Fibroblast of skin of left quadriceps (primary cell): ENCODE measurements at places on chromosomes 12 and 14.
A peak's percentile ranks its signal among the peaks of the same experiment; 100 is the strongest.

DNA sequence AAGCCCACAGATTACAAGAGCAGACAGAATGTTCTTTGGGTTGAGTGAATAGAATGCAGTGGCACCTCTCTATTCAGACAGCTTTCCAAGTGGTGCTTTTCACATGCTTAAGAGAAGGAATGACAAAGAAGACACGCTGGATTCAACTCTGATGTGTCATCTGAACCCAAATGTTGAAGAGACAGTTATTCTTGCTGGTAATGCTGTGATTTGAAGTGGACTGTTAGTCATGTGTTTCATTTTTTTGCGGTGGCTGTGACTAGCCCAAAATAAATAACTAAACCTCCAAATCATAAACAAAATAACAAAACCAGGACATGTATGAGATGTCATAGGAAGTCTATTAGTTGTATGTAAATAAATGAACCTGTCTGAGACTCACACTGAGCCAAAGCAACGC, 391.8 kb upstream of the PRICKLE1 start:
- DNase-seq, result no peak

DNA sequence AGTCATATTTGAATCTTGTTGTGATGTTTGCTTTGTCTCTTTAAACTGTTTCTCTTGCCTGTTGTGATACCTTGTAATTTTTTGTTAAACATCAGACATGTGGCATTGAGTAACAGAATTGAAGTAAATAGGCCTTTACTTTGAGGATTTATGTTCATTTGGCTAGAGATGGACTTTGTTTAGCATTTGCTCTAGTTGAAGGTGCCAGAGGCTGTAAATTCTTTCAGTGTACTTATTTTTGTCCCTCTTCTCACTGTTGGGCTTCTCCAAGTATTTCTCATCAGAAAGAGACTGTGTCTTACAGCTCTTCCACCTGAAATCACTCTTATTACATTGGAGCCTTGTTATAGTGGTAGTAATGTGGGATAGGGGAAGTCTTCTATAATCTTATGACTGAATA, 175.8 kb downstream of the LRFN5 start:
- DNase-seq, result no peak

GRCh38 chr12:93109551-93110203, 180.6 kb upstream of the EEA1 start:
- DNase-seq, result no peak

GRCh38 chr14:100546051-100546443, 41.2 kb downstream of the BEGAIN start:
- DNase-seq, result no peak

DNA sequence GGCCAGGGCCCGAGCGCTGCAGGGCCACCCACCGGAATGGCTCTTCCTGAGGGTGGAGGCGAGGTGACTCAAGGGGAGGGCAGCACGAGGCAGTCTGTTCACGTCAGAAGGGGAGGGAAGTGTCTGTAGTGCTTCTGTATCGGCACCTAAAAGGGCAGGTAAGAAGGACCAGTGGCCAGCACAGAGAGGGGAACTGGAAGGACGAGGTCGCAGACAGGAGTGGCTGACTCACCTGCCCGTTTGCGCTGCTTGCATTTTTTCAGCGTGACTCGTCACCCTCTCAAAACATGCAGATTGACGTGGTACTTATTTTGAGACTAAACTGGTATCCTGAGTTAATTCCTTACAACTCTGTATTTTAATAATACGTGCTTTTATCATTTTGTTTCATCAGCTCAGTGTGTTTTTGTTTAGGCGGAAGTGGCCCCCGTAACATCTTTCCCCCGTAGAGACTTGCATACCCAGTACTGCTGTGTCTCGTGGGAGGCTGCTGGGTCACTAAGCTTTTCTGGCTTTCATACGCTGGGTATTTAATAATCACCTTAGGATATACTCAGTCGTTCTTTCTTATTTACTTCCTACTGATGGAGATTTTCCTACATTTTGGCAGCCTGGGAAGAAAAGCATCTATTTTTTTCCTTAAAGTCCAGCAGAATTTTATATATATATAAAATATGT, 26.4 kb downstream of the SFSWAP start:
- DNase-seq, result no peak

DNA sequence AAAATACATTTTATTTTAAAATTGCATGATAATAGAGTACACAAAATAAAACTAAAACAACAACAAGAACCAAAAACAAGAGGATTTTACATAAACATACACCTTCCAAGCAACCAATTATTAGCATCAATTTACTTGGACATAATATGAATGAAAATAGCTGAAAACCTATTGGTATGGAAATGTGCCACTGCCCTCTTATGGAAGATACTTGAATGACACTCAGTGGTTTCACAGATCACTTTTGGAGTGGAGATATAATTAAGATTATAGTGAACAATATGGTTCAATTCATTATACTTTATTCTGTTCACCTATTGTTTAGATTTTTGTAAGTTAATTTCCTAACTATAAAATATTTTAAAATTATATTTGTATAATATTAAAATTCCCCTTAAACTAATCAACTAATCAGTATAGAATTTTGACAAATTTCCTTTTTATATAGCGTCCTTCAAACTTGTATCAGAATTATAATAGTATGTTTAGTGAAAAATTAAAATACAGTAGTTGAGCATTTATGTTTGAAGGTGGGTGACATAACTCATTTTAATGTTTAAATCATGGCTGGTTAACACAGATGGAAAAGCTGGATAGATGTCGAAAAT, 70.1 kb downstream of the SLC6A15 start:
- DNase-seq, result peak; percentile 32

DNA sequence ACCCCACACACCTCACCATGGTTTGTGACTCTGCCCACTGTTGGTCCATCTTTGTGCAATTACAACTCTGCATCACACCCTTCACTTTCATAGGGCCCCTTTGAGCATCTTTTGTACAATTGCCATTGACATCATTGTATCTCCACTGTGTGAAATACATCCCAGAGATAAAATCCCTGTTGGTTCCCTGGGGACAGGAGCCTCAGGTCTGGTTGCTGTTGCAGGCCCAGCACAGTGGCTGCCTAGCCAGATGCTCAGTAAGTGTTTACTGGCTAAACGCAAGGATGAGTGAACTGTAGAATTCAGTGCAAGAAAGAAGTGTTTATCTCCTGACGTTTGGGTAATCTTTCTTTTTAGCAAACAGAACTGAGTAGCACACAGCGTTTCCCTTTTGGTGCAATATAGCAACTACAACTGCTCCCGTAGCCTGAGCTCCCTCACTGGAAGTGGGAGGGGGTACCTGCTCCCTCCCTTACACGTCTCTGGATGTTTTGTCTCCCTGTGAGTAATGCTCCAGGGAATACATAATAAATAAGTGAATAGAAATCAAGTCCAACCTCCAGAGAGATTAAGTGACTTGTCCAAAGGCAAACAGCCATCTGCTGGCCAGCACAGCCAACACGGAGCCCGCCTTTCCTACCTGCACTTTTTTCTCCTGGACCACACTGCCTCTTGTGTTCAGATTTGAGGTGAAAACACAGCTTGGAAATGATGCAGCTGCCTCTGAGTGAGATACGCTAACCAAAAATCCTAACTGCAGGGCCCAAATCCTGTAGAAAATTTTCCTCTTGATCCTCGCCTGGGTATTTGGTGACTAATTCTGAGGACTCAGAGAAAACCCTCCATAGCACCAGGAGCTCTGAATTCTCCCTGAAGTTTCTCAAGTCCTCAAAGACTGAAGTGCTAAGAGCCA, 27.4 kb downstream of the GALNT16 start:
- DNase-seq, result no peak

DNA sequence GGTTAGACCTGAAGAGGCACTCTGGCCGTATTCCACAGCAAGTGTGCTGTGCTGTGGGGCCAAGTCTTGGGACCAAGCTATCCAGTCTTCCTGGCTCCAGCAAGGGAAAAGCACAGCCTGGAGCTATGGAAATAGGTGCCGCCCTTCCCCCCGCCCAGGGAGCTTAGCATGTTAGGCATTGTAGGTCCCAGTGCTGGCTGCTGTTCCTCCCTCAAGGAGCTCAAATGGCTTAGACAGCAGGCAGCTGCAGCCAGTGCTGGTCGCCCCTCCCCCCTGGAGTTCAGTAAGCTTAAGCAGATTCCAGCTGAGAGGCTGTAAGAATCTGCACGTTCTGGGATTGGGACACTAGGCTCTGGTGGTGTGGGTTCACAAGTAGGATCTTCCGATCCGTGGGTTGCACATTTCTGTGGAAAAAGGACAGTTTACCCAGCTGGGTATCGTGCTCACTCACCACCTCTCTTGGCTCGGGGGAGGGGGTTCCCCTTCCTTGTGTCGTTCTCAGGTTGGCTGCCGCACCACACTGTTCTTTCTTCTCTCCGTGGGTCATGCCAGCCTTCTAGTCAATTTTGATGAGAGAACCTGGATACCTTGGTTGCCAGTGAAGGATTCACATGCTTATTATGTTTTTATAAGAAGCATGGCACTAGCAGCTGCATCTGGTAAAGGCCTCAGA, 127.3 kb downstream of the CNTN1 start:
- DNase-seq, result no peak

- no peak for DNase-seq
Measured at GRCh38 chr12:109777544-109777943, 55.7 kb downstream of the TRPV4 start.

DNA sequence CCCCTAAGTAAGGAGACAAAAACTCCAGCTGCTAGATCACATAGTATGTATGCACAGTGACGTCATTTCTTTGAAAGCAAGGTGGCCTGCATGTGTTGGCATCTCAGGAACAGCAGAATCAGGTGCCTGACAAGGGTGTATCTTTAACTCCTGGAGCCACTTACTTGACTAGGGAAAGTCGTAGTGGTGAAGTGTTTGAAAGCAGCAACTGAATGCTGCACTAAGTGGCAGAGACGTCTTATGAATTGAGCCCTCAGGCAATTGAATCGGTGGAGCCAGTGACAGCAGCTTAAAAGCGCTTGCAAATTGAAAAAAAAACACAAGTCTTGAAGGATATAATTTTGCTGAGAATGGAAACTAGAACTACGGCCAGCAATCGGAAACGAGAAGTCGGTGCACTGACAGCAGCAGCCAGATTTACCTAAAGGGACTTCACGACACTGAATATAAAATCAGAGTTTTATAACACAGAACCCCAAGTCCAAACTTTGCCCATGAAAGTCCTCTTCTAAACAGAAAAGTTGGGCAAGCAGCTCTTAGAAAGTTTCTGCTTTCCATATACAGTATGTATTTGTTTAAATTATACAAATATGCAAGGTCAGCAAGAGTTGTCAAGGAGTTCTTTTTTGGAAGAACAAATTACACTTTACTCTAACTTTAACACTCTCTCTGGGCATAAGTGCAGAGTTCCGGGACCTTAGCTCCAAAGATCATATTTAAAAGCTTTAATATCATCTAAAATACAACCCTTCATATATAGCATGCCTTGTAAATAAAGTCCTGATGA, 1.1 kb downstream of the IGF1 start:
- DNase-seq, result no peak

DNA sequence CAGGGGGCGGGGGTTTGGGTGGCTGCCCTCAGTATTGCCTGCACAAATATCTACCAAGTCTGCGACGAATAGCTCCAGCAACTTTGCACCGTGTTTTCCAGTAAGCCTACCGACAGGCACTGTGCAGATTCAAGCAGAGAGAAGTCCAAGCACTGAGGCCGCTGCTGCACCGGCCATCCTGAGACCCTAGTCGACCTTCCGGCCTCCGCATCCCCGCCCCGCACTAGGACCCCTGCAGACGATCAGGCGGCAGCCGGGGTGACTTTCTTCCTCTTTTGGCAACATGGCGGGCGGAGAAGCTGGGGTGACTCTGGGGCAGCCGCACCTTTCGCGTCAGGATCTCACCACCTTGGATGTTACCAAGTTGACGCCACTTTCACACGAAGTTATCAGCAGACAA, at the start of gene EIF2S3B:
EIF2S3B (plus strand) TSS at position 271 of the 400 bp plus-strand sequence; CDS start at position 284, 13 bp downstream.
- DNase-seq, result no peak

DNA sequence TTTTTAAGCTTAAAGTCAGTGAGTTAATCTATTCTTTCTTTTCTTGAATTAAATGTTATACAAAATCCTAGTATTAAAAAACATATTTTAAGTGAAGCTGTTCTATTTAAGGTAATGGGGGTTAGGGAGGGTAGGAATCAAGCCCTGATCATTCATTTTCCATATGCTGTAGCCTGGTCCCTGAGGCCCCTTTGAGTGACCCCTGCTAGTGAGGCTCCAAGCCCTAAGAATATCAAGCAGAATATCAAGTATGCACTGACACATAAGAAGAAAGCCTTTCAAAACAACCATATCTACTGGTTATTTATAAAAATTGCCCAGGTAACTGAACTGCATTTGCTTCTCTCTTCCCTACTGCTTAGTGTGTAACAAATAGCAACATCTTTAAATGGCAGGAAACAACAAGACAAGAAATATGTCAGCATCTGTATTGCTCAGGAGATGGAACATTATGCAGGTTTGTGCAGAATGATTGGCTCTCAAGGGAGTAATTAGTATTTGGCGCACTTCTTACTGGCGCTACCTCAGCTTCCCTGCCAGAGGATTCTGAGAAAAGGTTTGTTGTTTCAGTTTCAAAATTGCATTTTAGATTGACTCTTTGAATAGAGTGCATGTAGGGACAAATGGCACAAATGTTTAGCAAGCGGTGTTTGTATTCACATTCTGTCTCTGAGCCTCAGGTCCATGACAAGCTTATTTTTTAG, 223.0 kb downstream of the DUSP6 start:
- no peak for DNase-seq

GRCh38 chr14:68526512-68527091, 266.3 kb downstream of the ZFP36L1 start:
- DNase-seq, result no peak

DNA sequence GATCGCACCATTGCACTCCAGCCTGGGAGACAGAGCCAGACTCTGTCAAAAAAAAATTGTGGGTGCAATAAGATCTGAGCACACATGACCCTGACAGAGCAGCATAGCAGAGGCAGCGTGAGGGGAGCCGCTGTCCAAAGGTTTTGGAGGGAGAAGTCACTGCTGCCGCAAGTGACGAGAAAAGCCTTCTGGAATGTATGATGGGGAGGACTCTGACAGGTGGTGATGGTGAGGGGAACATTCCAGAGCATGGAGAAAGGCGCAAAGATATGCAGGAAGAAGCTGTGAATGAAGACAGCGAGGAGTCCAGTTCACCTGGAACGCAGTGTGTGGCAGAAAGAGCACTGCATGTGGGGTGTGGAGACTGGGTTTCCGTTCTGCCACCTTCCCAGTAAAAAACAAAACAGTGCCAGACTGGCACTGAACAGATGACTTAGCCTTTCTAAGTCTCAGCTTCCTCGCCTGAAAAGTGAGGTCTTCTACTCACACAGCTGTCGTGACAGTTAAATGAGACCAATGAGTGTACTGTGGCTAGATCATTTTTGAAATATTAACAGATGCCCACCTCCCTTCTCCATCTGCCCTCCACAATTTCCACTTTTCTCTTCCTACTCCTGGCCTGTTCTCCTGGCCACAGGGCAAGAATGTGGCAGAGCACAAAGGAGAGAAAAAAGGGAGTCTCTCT, 53.4 kb upstream of the PTHLH start:
- DNase-seq, result no peak

DNA sequence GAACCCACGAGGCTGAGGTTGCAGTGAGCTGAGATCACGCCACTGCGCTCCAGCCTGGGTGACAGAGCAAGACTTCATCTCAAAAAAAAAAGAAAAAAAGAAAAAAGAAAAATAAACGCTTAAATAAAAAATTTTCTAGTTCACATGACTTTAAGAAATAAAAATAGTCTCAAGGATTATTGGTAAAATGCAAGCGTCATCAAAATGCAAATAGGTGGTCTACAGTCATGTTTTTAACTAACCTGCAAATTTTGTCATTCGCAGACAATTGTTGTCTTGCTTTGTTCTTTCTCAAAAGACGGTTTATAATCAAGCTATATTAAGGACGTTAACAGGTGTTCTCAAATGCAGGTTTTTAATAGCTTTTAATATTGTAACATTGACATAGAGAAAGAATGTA, 22.4 kb downstream of the TXNRD1 start:
- no peak for DNase-seq
